ENCODE measurements at places on chromosomes 1 and 21. TPM values are rescaled to one million over a fixed set of nuclear protein-coding genes. Genes with fewer than 3 reads are reported as not detected.

FCGR2B gene
- total RNA-seq, result not detected

PLPPR5 gene
- total RNA-seq, result not detected

ELAPOR1 gene
- 0.38 TPM for total RNA-seq

GPR137B gene
- total RNA-seq, result 12.9 TPM

IL24 gene
- total RNA-seq, result not detected

SLC1A7 gene
- total RNA-seq, result not detected
